ENCODE measurements at places on chromosomes 7 and 10.

- peak; percentile 19 for DNase-seq
These were observed 68.5 kb downstream of the CRTAC1 start for GRCh38 chr10:97961945-97962344.

- DNase-seq, result no peak
These were observed 442.0 kb downstream of the SORCS1 start for GRCh38 chr10:106722524-106722923.

GRCh38 chr7:105473163-105473562 is 48.9 kb downstream of the PUS7 start:
- DNase-seq, result no peak

GRCh38 chr7:132077971-132078685 is 498.1 kb downstream of the PLXNA4 start:
- DNase-seq, result no peak

GRCh38 chr7:128947854-128948253 is 10.1 kb downstream of the IRF5 start:
- DNase-seq, result no peak

- no peak for DNase-seq
These were observed 75.2 kb upstream of the KIF5B start for GRCh38 chr10:32131388-32131787.

DNA sequence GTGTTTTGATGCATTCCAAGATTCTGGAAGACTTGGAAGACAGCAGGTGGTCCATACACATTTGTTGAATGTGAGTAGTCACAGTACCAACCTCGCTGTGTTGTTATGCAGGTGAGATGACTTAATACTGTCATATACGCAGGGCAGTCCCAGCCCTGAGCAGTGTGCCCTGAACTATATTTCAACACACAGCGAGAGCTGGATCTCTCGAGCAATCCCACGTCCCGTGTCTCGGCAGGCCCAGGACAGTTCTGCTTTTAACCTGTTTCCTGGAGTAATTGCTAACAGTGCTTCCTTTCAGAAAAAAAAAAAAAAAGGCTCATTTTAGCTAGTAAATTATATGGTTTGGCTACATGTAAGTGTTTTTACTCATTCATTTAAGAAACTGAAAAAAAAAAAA is 179.7 kb downstream of the PRKCQ start:
- no peak for DNase-seq

DNA sequence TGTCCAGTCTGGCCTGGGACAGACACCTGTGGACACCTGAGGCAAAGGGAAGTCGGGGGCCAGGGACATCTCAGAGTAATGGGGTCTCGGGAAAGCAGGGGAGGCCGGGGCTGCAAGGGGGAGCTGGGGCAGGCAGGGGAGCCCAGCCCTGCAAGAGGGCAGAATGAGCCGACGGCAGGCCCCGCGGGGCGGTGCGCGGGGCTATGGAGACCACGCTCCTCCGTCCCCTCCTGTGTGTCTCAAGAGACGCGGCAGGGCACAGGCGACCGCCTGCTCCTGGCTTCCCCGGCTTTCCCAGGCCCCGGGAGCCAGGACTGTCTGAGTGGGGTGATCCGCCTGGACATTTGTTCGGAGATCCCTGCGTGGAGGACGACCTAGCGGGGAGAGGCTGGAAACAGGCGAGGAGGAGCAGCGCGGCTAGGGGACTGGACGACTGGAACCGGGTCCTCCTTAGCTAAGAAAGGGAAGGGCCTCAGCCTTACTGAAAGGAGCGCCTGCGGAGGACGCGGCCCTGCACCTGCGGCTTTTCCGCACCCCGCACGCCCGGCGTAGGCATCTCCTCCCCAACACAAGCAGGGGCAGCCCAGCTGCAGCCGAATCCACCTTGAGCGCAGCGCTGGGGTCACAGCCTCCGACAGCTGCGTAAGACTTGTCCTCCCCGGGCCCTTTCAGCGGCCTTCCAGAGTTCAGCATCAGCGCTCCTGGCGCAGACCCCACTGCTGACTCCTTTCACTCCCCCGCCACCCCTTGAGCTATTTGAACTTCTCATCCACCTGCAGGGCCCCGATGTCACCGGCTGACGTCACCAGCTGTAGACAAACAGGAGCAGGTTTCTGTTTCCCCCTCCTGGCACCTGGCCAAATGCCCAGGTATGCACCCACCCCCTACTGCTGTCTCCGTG is 176.4 kb downstream of the ZNF248 start:
- no peak for DNase-seq

- DNase-seq, result no peak
These were observed 50.6 kb upstream of the FAM204A start for GRCh38 chr10:118392761-118393160.

DNA sequence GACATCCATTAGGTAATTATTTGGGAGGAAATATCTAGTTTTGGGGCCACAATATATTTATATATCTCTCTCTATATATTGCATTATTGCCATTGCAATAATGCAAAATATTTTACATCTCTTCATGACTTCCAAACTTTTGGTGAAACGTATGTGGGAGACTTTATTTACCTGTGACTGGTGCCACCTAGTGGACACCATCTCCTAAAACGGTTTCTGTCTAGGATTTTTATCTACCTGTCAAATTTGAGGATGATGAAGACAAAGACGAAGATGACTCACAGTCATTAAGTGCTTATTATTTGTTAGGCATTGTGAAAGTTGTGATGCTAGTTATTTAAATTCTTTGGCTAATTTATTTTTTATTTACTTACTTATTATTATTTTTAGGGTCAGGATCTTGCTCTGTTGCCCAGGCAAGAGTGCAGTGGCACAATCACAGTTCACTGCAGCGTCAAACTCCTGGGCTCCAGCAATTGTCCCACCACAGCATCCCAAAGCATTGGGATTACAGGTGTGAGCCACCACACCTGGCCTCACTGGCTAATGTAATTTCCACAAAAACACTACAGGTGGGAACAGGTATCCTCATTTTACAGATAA is 18.7 kb upstream of the CBLL1 start:
- no peak for DNase-seq

DNA sequence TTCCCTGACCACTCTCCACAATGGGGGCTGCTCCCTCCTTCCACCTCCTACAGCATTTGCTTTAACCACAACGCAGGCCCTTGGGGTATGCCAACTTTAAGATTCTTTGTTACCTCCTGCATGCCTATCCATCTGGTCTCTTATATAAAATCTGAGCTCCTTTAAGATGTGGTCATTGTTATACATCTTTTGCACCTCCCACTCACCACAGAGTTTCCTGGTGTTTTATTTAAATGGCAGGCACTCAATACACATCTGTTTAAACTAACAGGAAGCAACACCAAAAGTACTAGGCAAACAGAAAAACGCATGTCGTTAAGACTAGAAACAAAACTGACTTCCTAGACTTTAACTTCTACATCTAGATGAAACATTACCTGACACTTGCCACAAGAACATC is 36.3 kb downstream of the SLC25A13 start:
- no peak for DNase-seq

DNA sequence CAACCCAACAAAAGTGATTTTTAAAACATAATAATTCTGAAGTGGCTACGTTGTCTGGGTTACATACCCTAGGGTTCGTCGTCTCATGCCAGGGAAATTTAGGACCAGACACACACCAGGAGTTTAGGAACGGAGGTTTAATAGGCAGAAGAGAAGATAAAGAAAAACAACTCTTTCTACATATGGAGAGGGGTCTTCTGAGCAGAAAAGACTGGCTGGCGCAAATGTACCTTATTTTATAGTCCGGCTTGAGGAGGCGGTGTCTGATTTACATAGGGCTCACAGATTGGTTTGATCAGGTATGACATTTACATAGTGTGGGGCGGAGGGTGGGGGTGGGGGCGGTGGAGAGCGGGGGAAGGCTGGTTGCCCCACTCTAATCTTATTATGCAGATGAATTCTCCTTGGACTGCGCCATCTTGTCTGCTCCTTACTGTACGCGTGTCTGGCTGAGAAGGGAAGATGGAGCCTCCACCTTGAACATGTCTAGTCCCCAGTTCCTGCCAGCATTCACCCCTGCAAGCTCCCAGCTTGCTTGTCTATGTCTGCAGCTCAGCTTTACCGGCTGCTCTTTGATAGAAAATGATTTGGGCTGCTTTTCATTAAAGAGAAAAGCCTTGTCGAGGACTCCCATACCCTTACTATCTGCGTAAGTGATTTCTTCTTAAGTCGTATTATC is 98.7 kb downstream of the RALA start:
- DNase-seq, result peak; percentile 78

GRCh38 chr7:29147821-29148220 is 1.5 kb upstream of the CPVL start:
- DNase-seq, result no peak

- DNase-seq, result no peak
These were observed 36.0 kb downstream of the MKLN1 start for GRCh38 chr7:131363719-131364118.

DNA sequence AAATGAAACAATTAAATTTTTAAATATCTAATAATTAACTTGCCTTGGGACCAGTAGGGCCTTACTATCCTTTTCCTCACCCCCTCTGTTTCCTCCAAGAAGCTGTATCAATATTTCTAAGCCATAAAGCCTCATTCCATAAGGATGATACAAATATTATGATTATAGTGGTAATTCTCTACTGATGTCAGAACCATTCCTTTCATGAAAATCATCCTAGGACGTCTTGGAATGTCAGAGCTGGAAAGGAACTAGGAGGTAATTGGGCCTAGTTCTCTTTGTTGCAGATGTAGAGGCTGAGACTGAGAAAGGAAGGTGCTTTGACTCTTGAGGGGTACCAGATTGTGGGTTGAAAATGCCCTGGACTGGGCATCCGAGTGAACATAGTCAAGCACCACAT is 766.7 kb upstream of the GHITM start:
- no peak for DNase-seq
